DMS 273 treated with DMSO at 0.1 percent for 48 hours (cell line): ENCODE measurements at places on chromosomes 5 and 9.

GRCh38 chr5:10987925-10988504, 227.0 kb upstream of the DAP start:
- DNase-seq = no peak

GRCh38 chr5:3124410-3124809, 372.9 kb upstream of the IRX2 start:
- no peak for DNase-seq

DNA sequence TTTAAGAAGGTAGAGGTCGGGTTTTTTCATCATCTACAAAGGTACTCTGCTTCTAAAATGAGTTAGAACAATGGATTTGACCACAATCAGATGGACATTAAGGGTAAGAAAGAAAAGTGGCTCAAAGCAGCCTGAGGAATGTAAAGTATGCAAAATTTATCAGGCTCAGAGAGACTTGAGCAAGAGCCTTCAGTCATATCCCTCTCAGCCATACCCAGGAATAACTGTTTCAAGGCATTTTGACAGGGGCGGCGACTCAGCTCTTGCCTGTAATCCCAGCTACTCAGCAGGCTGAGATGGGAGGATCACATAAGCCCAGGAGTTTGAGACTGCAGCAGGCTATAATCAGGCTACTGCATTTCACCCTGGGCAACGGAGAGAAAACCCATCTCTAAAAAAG, 38.8 kb upstream of the ANXA2R start:
- no peak for DNase-seq

- DNase-seq = no peak
These were observed 151.6 kb downstream of the SLIT3 start for GRCh38 chr5:169149317-169149716.

- no peak for DNase-seq
These were observed 189.8 kb upstream of the BRINP1 start for GRCh38 chr9:119559056-119559455.

- DNase-seq = no peak
These were observed 155.5 kb upstream of the EPB41L4A start for GRCh38 chr5:112574536-112574935.

GRCh38 chr5:59272809-59273427, 620.6 kb downstream of the PDE4D start:
- DNase-seq = peak; percentile 65

DNA sequence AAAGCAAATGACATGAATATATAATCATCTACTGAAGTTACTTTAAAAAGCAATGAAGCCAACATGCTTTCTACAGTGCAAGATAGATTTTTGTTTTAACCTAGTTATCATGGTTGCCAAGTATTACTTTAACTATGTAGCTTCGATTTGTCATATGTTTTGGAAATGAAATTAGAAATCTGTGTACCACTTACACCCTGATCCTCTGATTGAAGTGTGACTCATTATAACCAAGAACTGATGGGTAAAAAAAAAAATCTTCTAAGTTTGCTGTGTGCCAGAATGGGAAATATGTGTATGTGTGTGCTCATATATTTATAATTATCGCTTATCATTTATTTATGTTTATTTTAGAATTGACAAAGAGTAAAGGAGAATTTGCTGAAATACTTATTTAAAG, 9.1 kb upstream of the CDC42SE2 start:
- DNase-seq = no peak

GRCh38 chr5:141039517-141039916, 11.7 kb upstream of the PCDHB1 start:
- DNase-seq = no peak

DNA sequence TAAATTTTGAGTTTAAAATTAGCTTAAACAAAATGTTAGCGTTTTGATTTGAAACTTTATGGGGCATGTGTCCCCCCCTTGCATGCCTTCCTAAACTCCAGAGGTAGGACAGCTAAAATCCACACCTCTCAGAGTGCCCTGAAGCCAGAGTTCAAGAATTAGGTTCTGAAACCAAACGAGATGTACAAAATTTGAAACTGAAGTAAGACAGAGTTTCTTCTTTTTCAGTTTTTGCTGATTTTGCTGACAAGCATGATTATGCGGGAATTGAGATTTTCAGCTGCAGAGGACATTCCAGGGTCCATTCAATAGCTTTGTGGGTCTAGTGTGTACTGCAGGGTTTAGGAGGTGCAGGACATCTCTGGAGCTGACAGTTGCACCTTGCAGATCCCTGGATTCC, 17.1 kb upstream of the LOX start:
- DNase-seq = no peak

- DNase-seq = no peak
These were observed 53.4 kb downstream of the MAN2A1 start for GRCh38 chr5:109743041-109743531.

DNA sequence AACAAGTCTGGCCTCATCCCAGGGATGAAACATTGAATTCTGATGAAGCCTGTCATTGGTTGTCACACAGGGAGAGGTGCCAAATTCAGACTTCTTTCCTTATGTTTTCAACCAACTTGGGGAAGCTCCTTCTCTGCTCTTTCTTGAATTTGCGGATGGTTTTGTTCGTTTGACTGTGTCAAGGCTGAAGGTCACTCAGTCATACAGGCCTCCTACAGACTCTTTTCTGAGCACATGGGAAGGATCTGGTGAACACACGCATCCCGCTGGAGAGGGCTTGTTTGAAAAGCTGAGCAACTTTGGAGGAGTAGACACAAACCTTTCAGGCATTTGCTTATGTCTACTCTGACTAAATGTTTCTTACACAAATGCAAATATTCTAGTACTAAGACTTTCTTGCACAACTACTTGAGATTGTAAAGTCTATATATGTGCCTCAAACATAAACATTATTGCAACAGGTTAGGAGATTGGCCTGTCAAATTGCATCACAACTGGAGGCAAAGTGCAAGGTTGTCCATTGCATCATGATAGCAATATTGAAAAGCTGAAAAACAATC, 151.5 kb upstream of the NR3C1 start:
- no peak for DNase-seq

DNA sequence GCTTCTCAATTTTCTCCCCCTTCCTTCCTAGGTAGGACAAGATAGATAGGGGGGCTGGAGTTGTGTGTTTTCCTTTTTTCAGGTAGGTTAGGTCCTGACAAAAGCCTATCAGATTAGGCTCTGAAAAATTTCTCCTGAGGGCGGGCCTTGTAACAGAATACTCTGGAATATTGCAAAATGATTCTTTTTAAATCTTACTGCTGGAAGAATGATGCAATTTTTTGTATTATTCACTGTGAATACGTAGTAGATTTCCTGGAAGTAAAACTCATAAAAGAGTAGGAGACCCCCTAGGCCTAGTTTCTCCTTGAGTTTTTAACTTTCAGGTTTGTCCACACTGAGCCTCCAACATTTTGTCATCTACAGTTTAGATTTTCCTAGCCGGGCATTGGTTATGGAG, 1701.8 kb downstream of the EFNA5 start:
- no peak for DNase-seq

DNA sequence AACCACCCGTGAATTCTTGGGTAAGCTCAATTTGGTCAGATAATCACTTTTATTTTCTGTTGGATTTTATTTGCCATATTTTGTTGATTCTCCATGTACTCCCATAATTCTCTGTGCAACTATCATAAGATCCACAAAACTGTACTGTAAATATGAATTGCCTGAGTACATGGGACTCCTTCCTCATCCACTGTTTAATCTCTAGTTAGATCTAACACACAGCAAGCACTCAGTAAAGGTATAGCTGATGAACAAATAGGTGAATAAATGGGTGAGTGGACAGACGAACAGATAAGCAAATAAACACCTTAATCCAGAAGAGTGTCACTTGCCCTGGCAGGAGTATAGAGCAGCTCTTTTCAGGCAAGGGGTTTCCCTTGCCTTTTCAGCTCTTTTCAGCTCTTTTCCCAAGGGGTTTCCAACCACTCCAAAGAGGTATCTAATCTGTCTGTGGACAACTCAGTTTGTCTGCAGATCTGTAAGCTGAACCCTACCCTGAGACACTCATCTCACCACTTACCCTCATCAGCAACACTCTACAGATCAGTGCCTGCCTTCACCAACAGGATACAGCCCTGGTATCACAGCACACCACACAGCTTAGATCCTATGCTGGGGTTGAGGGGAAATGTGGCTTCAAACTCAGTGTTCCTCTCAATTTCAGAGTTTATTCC, 51.2 kb downstream of the SIL1 start:
- no peak for DNase-seq

GRCh38 chr5:72180925-72181324, 73.7 kb downstream of the MAP1B start:
- no peak for DNase-seq

- no peak for DNase-seq
These were observed 9.0 kb upstream of the FAF2 start for GRCh38 chr5:176438959-176439757.

GRCh38 chr5:73815631-73816030, 189.6 kb downstream of the ARHGEF28 start:
- DNase-seq = no peak

DNA sequence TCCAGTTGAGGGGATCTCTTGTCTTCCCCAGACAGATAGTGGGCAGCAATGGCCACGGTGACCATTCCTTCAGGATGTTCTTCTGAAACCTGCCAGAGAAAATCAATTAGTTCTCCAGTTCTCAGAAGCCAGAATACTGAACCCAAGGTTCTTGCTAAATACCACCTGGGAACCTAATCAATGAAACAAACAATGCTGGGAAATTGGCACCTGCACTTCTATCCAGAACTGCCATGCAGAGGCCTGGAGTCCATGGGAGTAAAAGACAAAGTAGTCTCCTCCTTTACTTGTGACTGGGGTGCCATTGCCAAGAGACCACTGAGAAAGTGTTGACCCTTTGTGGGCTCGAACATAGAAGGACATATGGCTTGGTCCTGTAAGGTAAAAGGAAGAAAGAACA, 45.7 kb downstream of the ERMP1 start:
- no peak for DNase-seq

DNA sequence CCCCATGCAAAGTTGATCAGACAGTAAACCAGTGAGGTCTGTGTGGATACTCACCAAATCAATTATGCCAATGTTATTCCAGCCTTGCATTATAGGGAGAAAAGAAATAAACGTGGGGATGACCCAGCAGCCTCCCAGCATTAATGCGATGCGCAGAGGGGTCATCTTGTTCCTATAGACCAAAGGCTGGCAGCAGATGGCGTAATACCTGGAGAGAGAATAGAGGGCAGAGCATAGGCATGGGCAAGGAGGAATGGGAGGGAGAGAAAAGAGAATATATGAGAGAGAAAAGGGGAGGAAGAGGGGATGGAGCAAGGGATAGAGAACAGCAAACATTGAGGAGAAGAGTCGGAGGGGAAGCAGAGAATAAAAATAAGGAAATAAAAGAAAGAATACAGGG, 131.2 kb downstream of the HTR4 start:
- DNase-seq = no peak

- DNase-seq = no peak
These were observed 711 bp downstream of the PGGT1B start for GRCh38 chr5:115262011-115262320.

DNA sequence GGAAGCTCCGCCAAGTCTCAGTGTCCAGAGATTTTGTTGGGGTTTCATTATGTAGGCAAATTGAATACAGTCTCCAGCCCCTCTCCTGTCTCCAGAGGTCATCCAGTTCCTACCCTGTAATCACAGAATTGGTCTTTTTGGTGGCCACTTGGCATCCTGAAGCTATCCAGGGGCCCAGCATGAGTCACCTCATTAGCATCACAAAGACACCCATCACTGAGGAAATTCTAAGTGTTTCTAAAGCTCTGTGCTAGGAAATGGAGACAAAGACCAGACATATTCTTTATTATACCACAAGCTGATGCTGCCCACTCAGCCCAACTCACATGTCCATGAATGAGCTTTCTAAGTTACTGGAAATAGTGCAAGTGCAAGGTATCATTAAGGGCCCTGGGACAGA, 229.9 kb downstream of the DOCK8 start:
- DNase-seq = no peak

GRCh38 chr9:36132086-36132485, 4.4 kb upstream of the GLIPR2 start:
- DNase-seq = no peak

GRCh38 chr9:83744206-83744605, 36.4 kb upstream of the UBQLN1 start:
- no peak for DNase-seq
